Activated CD4-positive, alpha-beta T cell treated with anti-CD3 and anti-CD28 coated beads for 36 hours (primary cell): ENCODE measurements at places on chromosomes 3 and 15. TPM values are rescaled to one million over a fixed set of nuclear protein-coding genes. Genes with fewer than 3 reads are reported as not detected.

DNA sequence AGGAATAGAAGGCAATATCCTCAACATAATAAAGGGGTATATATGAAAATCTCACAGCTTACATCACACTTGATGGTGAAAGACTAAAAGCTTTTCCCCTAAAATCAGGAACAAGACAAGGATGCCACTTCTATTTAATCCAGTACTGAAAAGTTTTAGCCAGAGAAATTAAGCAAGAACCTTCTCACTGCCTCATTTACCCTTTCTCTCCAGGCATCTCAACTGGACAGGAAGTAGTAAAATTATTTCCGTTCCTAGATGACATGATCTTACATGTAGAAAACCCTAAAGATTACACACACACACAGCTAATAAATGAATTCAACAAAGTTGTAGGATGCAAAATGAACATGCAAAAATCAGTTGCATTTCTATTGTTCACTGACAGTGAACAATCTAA, 11.2 kb downstream of the SCAP start:
- no peak for DNase-seq

Gene ADCY5
- not detected for total RNA-seq

Gene IMPG2
- total RNA-seq = 0.12 TPM

- no peak for DNase-seq
These were observed 22.0 kb downstream of the RGMA start for GRCh38 chr15:93066834-93067648.

GRCh38 chr3:126316031-126316461, 41.2 kb downstream of the KLF15 start:
- DNase-seq = no peak

Gene P2RY14
- 0.16 TPM for total RNA-seq

- DNase-seq = peak; percentile 65
These were observed 70.5 kb upstream of the XCR1 start for GRCh38 chr3:46097691-46098241.

- no peak for DNase-seq
These were observed 42.5 kb downstream of the SCN10A start for GRCh38 chr3:38773528-38773927.

Gene BFSP2
- 0.21 TPM for total RNA-seq
